ENCODE measurements at places on chromosomes 12 and 14. TPM values are rescaled to one million over a fixed set of nuclear protein-coding genes. Genes with fewer than 3 reads are reported as not detected.

DNA sequence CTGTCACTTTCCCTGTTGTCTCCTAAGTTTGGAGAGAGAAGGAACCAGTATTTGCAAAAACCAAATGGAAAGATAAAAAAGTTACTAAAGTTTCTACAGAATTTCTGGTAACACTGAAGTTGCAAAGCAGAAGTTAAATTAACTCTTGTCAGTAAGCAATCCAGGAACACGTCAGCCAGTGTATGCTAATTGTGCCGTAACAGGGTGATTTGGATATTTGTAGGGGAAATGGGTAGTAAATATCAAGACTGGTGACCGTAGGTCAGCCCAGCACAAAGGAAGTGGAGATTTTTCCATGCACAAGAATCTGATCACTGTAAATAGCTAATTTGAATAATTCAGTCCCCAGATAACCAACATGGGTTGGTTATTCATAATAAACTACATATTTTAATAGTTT is 2.3 kb downstream of the CDKN1B start:
- no peak for DNase-seq

DNA sequence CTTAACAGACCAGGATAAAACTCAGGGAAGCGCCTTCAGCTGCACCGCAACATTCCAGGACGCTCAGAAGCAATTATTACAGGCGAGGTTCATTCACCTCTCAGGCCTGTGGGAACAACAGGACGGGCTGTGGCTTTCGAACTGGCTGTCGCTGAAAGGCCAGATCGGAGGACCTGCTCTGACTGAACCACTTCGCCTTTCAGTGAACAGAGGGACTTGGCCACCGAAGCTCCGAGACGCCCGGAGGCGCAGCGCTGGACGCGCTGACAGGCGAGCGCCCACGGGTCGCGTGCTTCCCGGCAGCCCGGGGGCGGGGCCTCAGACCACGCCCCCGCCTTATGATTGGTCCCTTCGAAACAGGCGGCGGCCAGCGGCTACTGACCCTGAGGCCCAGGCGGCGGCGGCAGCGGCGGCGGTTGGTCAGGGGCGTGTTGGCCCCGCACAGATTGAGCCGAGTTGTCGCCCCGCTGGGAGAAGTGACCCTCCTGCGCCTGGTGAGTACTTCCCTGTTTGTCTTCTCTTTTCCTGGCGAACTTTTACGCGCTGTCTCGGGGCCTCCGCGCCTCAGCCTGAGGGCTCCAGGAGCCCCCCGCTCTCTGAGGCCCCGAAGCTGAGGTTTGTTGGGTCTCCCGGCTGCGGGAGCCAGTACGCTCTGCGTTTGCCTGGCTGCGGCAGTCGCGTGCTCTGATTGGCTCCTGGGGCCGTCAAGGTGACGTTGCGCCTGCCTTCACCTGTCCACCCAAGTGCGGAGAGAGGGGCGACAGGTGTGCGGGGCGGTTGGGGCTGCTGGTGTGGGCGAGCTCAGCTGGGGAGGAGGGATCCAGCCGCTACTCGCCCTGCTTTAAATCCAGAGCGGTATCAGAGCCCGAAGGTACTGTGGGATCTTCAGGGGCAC is at the start of gene GAS2L3:
Gene GAS2L3 (plus strand): TSS at position 393 of the 895 bp plus-strand sequence. CDS start 21,221 bp downstream, outside the sequence.
- peak; percentile 92 for DNase-seq

GTF2A1 gene
- total RNA-seq = 21.8 TPM

DNA sequence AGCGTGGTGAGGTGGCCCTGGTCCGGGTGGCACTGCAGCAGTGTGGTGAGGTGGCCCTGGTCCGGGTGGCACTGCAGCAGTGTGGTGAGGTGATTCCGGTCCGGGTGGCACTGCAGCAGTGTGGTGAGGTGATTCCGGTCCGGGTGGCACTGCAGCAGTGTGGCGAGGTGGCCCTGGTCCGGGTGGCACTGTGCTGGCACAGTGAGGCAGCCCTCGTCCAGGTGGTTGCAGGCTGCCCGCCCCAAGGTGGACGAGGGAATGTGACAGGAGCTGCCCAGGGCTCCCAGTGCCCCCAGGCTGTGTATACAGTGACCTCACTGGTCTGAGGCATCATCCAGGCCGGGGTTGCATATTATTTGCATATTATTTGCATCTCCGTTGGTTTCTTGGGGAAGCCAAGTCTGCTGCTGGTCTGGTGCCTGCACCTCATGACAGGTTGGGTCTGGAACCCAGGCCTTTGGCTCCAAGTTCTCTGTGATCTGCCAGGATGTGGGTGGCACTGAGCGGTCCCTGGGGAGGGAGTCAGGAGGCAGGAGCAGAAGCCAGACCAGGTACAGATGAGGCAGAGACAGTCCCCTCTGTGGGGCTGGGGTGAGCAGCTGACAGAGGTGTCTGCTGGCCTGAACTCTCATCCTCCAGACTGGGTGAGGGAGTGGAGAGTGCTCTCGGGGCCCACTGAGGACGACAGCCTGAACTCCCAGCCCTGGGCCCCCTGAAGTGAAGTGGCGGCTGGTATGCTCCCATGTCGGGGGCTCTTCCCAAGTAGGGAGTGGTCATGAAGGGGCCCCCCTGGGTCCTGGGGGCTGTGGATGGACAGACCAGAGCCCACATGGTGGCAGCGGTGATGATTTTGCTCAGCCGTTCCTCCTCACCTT is 79.3 kb downstream of the KIF26A start:
- DNase-seq = peak; percentile 34

DNA sequence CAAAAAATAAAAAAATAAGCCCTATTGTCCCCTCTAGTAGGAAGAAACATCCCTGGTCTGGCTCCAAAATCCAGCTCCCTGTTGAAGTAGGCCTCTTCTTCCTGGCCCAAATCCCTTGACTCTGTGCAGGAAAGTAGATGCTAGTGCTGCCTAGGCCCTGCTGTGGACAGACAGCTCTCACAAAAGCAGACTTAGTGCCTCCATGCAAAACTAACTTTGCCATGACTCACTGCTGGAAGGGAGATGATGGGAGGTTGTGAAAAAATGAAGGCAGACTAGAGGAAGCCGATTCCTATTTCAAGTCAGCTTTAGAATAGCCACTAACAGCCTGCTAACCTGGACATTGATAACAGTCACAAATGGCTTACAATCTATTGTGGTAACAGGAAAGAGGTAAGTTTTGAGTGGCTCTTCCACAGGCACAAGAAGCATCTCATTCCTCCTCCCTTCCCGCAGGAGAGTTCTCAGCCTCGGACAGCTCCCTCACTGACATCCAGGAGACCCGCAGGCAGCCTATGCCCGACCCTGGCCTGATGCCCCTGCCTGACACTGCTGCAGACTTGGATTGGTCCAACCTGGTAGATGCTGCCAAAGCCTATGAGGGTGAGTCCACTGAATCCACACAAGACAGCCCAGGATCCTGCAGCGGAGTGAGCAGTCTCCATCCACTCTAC is 198.9 kb upstream of the RGS6 start:
- no peak for DNase-seq

DNA sequence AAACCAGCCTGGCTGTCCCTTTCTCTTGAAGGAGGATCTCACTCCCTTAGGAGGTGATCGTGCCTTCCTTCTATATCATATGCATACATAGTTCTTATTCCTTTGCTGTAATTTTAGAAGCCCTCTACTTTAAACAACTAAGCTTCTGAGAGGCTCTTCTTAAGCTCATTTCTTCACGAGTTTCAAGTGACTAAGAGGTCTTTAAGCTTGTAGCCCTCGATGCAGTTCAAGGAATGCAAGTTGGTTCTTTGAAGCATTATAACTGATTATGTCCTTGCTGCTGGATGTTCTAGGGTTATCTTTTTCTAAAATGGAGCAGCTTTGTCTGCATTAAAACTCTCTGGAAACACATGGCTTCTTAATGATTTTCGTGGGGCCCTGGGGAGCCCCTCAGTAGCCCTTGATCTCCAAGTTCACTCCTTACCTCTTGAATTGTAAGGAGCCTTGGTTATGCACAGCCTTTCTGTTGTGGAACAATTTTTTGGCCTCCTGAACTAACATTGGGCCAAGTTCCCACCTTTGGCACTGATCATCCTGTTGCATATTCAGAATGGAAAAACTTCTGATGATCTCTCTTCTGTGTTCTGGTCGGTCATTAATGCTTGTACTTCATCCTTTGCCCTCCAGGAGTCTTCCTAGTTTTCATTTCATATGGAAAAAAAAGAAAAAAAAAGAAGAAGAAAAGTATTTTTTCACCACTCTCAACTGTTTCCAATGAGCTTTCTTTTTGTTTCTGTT is 12.6 kb downstream of the RASSF8 start:
- DNase-seq = no peak

BRMS1L gene
- 10.5 TPM for total RNA-seq

DNA sequence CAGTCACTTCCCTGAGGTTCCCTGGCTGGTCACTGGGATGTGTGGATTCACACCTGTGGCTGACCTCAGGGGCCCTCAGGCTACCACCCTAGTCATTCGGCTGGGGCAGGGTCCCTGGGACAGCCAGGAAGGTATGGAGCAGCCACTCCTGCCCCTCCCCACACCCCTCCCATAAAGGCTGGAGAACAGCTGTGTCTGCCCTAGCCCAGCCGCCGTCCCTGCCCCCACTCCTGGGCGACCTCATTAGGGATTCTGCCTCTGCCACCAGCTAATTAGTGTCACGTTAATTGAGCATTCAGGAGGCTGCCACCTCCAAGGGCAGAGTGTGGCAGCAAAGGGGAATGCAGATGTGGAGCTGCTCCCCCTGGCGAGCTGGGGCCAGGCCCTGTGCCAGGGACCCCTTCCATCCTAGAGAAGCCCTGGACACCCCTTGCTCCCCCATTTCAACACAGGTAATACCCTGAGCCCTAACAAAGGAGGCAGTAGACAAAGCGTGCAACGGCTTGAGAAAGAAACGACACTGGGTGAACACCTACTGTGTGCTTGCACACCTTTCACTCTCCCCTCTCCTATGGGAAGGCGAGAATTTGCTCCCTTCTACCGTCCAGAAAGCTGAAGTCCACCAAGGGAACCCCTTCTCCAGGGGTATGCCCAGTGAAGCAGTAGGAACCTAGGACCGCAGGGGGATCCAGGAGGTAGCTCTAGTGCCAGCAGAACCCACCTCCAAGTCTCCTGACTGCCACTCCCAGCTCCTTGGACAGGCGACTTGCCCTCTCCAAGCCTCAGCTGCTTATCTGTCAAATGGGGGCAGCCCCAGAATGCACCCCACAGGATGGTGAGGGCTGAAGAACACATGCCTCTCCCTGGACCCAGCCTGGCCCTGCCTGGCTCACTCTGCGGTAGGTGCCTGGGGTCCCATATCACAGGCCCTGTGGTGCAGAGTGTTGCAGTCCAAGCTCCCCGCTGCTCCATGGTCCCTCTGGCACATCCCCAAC is 45.1 kb downstream of the FAM222A start:
- peak; percentile 50 for DNase-seq

GRCh38 chr12:128316973-128317526 is 50.1 kb downstream of the TMEM132C start:
- no peak for DNase-seq

DNA sequence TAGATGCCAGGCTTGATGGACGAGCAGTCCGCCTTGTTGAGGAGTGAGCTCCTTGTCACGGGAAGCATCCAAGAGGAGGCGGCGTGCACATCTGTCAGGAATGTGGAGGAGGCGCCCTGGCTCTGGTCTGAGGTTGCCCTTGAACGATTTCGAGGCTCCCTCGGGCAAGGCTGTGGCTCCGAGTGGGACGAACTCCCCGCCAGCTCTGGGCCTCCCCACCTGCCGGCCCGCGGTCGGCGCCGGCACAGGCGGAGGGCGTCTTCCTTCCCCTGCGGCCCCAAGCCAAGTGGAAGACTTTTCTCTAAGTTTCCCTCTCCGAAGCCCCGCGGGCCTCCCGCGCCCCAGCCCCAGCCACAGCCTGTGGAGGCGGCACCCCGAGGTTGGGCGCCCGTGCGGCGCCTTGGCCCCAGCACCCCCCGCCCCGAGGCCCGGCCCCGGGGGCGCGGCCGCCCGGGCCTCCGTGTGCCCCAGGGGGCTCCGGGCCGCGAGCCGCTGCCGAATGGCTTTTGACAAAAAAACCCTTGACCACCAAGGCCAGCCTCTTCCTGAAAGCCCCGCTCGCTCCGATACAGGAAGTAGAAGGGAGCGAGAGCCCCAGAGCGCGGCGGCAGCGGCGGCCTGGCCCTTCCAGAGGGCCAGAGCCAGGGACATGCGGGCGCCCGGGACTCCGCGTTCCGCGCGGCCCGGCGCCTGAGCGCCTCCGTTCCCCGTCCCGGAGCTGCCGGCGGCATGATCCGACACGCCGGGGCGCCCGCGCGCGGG is at the start of gene RIN3:
Gene RIN3 (plus strand): TSS at position 578 of the 762 bp plus-strand sequence. CDS start 152 bp downstream, at position 730.
- peak; percentile 81 for DNase-seq

KLRD1 gene
- 1.5 TPM for total RNA-seq

DNA sequence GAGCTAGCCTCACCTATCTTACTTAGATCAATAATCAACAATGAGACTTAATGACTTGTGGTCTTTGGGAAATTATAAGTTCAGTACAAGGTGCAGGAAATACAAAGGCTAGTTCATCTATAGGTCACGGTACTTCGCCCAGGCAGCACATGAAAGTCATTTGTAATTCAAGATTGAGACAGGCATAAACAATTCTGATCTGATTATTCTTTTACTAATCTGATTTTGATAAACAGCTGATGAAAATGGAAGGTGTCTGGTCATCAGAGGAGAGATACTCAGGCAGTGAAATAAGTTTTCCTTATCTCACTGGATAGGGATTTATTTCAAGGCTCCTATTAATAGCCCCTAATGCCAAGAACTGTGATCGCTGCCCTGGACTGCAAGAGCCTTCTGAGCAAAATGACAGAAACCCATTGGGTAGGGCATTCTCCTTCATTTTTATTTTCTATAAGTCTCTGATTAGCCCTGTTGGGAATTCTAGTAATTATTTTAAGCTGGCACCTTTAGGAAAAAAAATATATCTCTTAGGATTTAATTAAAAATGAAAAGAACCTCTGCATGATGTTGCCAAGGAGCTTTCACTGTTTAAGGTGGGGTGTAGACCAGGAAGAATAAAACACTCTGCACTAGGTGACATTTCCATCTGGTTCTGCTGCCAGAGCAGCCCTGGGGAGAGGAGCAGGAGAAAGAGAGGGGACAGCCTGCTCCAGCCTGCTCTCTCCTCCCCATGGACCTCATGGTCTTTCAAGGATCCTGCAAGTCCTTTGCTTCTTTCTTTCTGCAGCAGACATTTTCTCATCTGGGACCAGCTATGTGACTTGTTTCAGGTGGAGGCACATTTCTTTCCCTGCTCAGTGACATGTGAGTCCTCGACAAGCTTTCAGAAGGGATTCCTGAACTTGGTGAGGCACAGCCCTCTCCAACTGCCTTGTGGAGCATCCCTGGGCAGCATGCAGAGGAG is 44.8 kb downstream of the SSPN start:
- DNase-seq = no peak

- no peak for DNase-seq
Measured at GRCh38 chr12:49131894-49132461, 783 bp upstream of the TUBA1B start.

DNA sequence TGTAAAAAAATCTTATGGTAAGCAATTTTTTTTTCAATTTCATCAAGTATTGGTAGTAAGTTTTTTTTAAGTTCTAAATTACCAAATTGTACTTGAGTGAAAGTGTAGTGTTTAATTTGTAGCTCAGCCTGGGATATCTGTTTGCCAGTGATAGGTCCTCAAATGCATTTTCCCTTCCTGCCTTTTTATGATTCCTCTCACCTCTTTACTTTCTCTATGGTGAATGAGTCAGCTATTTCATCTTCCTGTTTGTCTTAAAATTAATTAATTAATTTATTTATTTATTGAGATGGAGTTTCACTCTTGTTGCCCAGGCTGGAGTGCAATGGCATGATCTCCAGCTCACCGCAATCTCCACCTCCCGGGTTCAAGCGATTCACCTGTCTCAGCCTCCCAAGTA is 10.6 kb downstream of the SRP54 start:
- DNase-seq = no peak

FBXO34 gene
- 16.8 TPM for total RNA-seq
